ENCODE measurements at places on chromosomes 2 and 18.

GRCh38 chr2:230669386-230669950 is 43.2 kb upstream of the CAB39 start:
- DNase-seq, result no peak

GRCh38 chr2:39378968-39379367 is 58.1 kb downstream of the MAP4K3 start:
- DNase-seq, result no peak

DNA sequence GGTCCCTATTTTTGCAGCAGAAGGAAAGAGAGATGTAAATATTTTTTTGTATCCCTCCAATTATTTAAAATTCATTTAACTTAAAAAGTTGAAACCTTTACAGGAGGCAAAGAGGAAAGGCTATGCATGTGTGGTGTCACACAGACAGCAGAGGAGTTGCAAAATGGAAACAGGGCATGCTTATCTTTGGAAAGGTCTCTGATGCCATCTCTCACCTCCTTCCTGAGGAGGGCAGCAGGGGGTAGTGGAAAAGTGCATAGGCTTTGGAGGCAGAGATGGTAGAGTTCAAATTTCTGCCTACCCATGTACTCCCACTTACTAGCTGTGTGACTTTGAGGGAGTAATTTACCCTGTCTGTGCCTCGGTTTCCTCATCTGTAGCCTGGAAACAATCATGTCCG is 99.6 kb upstream of the MCFD2 start:
- no peak for DNase-seq

DNA sequence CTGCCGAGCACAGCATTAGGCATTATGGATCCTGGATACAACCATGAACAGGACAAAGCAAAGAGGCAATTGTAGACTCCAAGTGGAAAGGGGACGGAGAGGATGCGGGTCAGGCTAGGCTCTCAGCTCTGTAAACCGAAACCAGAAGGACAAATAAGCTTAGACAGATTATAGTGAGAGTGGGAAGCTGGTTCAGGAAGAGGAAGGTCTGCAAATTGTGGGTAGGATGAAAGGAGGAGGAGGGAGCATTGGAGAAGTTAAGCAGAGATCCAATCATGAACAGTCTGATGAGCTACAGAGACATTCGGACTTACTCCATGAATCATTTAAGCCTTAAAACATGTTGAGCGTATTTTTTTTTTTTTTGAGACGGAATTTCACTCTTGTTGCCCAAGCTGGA is 3.0 kb downstream of the MSH6 start:
- no peak for DNase-seq

GRCh38 chr2:170573671-170574070 is 141.5 kb upstream of the SP5 start:
- DNase-seq, result no peak

- DNase-seq, result peak; percentile 23
Measured at GRCh38 chr2:101341901-101342624, 33.6 kb upstream of the RNF149 start.

DNA sequence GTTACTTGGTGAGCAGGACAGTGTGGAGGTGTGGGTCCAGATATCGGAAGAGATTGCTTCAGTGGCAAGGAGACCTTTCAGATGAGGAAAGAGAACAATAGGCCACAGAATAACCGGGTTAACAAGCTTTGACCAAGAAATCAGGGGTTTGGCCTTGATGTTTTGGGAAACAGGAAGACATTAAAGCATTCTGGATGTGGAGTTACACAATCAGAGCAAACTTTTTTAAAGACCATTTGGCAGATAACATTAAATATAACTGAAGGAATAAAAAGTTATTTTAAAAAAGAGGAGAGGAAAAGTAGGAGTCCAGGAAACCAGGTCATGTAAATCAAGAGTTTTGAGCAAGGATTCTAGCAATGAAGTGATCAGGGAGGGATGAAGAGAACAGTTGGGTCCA is 35.7 kb downstream of the TNFRSF11A start:
- no peak for DNase-seq

DNA sequence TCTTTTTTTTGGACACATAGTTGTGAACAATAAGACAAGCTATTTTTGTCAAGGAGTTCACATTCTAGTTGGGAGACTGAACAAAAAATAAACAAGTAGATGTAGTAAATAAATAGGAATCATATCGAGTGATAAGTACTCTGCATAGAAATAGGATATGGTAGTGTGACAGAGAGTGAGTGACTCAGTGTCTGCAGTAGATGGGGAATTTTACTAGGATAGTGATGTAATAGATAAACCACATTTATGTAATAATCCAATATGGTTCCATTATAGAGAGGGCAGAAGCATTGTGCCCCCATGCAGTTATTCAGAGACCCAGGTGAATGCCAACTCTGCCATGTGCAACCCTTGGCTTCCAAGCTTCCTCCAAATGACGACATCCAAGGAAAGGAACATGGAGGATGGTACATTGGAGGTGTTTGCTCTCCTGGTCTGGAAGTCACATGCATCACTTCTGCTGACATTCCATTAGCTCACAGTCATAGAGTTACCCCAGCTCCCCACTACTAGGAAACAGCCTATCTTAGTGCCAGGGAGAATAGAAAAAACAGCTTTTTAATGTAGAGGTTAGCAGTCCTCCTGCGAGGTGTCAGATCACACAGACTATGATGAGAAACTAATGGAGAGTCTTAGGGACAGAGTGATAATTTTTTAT is 595.4 kb downstream of the NYAP2 start:
- no peak for DNase-seq

GRCh38 chr18:7872569-7872968 is 305.5 kb downstream of the PTPRM start:
- no peak for DNase-seq

DNA sequence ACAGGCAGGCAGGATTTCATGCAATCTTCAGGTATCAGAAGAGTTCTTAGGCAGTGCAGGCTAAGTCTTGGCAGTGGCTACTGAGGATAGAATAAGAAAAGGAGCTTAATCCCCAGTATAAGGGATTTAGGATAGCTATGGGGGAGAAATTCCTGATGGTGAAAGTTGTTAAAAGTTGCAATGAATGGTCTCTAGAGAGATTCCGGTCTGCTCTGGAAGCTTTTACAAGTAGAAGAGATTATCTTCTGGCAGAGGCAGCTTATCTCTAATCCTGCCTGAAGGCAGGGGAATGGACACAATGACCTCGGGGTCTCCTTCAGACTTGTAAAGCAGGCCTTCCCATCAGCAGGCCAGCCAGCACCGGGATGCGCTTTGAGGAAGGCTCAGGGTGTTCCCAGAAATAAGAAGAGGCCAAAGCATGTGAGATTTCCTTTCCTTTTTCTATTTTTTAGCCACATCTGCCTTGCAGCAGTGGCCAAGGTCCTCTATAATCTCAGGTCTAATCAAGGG is 253.9 kb upstream of the KLHL29 start:
- no peak for DNase-seq

- no peak for DNase-seq
Measured at GRCh38 chr18:8300751-8301410, 308.4 kb upstream of the RAB12 start.

DNA sequence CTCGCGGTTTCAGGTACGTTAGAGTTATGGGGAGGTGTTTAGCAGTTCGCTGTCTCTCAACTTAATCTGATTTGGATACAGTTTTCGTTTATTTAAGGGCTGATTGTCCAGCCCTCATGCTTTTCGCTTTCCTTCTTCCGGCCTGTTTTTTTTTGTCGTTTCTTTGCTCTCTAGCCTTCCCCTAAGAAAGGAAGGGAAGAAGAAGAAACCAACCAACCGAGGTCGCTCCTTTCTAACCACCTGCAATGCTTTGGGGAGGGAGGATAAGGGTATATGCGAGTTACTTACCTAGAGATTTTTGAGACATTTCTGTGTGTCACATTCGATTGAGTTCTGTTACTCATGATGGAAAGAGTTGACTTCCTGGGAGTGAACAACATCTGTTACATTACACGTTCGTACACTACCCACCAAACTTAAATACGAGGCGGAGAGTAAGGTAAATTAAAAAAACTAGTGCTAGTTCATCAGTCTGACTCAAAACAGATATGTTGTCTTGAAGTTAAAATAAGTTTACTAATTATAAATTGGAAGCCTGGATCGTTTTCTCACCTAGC is 918 bp downstream of the EIF5B start:
- no peak for DNase-seq

- DNase-seq, result no peak
Measured at GRCh38 chr2:174561972-174562370, 35.6 kb downstream of the WIPF1 start.

- no peak for DNase-seq
Measured at GRCh38 chr18:3238742-3239141, 8.9 kb upstream of the MYL12A start.

- DNase-seq, result no peak
Measured at GRCh38 chr2:234676109-234676782, 179.4 kb upstream of the ARL4C start.

DNA sequence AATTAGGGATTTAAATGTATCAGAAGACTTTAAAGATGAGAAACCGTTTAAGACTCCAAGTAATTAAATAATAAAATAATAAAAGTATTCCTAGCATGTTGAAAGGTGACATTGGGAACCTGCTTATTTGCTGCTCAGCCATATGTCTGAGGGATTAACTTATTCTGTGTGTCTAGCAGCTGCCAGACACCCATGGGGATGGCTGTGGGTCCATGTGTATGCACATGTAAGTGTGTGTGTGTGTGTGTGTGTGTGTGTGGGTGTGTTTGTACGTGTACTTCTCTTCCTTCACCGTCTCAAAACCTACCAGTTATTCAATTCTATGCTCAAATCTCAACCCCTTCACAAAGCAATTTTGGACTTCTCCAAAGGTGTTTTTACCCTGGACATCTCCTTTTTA is 124.5 kb downstream of the SETBP1 start:
- DNase-seq, result no peak

GRCh38 chr2:128720080-128721022 is 401.7 kb upstream of the HS6ST1 start:
- DNase-seq, result no peak

DNA sequence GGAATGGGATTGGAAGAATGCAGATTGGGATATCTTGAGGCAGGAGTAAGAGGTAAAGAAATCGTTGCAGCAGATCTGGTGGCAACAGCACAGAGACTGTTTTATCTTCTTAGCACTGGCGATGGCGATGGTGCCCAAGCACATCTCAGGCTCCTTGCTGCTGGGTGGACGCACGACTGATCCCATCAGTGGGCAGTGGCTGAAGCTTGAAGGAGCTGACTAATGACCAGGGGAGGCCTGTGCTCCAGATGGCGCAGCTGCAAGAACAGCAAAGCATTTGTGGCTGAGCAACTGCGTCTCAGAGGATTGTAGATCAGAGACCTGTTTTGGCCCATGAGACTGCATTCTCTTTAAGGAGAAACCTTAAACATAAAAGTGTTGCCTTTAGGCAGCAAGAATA is 54.6 kb downstream of the GALR1 start:
- no peak for DNase-seq

DNA sequence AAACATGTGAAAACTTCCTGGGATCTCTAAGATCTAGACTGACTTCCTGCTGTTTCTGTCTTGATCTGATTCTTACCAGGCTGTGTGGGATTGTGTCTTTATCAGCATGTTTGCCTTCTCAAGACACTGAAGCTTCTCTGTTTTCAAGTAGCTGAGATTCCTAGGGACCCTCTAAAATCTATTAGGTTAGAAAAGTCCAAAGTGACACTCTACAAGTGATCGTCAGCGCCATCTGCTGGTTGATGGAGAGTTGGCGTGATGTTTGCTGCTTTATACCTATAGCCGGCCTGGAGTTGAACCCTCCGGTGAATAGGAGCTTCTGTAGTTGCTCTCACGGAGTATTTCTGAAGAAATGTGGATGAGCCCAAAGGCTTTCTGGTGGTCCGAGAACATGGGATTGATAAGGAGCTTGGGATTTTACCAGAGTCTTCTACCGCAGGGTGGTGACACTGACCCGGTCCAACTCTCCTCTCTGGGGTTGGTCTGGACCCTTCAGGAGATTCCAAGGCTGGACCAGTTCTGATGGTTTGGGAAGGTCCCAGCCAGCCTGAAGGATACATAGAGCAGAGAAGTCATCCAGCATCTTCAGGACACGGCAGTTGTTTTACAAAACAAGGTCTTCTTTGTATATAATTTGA is 96.0 kb upstream of the TTC39C start:
- DNase-seq, result peak; percentile 24

DNA sequence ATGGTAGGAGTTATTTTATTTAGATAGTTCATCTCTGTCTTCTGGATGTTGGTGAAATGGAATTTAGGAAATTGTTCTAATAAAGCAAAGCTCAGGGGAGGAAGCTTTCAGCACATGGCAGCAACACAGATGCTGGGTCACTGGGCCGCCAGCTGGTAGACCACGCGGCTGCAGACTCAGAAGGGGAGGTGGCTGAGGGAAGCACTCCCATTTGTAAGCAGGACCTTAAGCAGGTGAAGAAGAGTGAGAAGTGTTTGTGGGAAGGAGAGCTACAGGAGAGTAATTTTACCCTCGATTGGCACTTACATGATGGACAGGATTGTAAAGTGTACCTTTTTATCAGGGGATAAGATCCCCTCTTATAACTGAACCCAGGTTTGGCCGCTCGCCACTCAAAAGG is 24.4 kb downstream of the NMS start:
- no peak for DNase-seq

GRCh38 chr2:219452361-219453317 is 18.0 kb downstream of the SPEG start:
- DNase-seq, result no peak

DNA sequence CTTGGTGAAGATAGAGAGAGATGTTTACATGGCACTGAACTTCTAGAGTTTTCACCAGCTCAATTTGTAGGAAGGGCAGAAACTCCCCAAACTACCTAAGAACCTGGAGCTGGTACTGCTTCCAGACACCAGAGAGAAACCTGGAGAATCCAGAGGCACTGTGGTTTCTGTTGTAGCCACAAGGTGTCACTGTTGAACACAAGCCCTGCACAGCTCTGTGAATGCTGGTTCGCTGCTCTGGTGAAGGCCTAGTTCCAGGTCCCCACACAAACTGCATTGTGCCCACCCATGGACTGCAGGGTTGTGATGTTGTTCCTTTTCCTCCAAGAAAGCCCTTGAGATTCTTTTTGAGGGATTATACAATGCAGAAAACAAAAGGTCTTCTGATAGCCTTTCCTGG is 150.5 kb upstream of the HS6ST1 start:
- DNase-seq, result no peak

DNA sequence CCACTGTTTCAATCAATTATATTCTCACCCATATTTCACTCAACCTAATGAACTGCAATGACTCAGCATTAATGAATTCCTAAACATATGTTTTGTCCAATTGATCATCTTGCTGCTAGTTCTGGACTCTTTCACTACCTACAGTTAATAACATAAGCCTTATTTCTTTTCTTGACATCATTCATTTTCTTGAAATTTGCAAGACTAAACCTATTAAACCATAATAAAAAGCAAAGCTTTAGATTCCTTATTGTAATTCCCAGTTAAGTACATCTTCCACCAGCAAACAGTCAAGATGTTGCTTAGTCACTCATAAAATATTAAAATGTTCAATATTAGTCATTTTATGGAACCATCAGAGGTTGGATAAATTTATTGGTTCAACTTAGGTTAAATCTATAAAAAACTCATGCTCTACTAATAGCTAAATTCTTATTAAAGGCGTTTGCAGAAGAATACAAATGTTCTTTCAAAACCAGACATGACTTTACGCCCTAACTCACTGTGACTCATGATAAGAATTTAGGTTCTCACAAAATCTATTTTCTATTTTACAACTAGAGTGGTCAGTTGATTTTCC is 599.4 kb downstream of the RNF144A start:
- DNase-seq, result no peak
